CD4-positive, alpha-beta memory T cell (primary cell): ENCODE measurements at places on chromosomes 12 and 14.
A peak's percentile ranks its signal among the peaks of the same experiment; 100 is the strongest.

GRCh38 chr14:73245480-73246325, 8.4 kb downstream of the PAPLN start:
- no peak for DNase-seq

- no peak for DNase-seq
Measured at GRCh38 chr12:132398386-132398991, 69.1 kb upstream of the GALNT9 start.

- DNase-seq = no peak
Measured at GRCh38 chr12:103833891-103834290, 7.1 kb downstream of the NT5DC3 start.

GRCh38 chr14:72545411-72546311, 348.2 kb downstream of the DPF3 start:
- DNase-seq = no peak

- no peak for DNase-seq
Measured at GRCh38 chr12:91947459-91947858, 198.2 kb downstream of the BTG1 start.

- DNase-seq = no peak
Measured at GRCh38 chr12:122992386-122992785, 11.9 kb downstream of the ARL6IP4 start.

DNA sequence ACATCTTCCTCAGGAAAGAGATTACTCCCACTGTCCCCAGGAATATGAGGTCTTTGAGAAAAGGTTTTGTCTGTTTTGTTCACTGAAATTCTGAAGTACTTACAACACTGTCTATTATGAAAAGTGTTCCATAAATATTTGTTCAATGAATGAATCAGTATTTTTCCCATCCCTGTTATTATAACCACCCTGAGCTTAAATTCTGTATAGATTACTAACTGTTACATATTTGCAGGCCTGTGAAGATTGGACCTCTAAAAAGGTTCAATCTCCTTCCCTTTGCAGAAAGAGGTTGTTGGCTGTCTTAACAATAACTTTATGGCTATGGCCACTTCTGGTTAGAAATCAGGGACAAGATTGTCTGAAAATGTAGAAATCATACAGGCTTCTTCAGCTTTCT, 174.5 kb upstream of the NPAS3 start:
- DNase-seq = no peak

- DNase-seq = no peak
Measured at GRCh38 chr12:46299851-46300250, 31.0 kb upstream of the SLC38A1 start.

- no peak for DNase-seq
Measured at GRCh38 chr14:79613625-79614024, 597.7 kb downstream of the DIO2 start.

- DNase-seq = no peak
Measured at GRCh38 chr12:81094718-81095360, 17.0 kb downstream of the ACSS3 start.

GRCh38 chr12:15794196-15794595, 5.0 kb upstream of the EPS8 start:
- no peak for DNase-seq

- no peak for DNase-seq
Measured at GRCh38 chr12:108670066-108670631, 36.5 kb upstream of the SELPLG start.

DNA sequence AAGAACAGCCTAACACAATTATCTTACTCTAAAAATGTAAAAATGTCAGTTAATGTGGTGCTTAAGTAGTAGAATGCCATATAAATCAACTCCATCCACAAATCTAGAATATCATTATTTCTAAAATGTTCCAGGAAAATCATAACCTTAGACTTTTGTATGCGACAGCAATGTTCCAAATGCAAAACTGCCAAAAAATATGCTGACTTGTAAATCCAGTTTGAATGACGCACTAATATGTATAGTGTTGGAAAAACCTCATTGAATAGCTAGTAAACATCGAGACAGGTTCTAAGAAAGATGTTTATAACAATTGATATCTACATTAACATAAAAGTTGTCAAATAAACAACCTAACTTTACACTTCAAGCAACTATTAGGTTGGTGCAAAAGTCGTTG, 469.1 kb upstream of the PRICKLE1 start:
- no peak for DNase-seq

DNA sequence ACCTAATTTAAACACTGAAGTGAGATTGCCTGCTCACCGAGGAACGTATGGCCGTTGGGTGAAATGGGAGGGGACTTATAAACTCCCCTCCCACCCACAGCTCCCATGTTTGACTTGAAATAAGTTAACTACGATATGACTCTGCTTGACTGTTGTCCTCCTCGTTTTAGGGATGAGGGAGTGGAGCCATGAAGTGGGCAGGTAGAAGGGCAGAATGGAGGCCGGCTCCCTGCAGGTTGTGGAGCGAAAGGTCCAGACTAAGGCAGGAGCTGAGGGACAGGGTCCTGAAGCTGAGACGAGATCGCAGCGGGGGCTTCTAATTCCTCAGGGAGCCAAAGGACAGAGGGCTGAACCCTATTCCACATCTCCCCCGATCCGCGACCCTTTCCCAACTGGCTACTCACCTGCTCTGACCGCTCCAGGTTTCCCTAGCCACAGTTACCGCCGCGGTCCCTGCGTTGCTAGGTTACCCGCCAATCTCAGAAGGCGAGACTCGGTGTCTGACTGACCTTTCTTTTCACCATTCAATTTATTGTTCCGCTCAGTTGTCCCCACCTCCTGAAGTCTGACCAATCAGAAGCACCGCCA, 577 bp upstream of the TPCN1 start:
- no peak for DNase-seq

DNA sequence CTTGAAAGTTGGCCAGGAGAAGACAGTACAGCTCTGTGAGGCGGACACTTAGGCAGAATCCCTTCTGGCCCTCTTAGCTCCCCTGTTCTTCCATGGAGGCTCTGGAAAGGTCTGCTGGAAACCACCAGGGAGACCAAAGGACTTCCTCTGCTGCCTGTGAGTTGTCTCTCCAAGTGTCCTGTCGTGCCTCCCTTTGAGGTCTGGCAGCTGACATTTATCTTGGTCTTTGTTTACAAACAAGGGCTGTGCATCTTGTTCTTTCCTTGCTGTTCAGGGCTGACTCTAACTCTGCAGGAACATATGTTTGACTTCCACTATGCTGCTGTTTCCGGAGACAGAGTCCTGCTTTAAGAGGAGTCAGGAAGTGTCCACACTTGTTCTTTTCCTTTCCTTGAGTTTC, 159.9 kb upstream of the FRMD6 start:
- DNase-seq = no peak

DNA sequence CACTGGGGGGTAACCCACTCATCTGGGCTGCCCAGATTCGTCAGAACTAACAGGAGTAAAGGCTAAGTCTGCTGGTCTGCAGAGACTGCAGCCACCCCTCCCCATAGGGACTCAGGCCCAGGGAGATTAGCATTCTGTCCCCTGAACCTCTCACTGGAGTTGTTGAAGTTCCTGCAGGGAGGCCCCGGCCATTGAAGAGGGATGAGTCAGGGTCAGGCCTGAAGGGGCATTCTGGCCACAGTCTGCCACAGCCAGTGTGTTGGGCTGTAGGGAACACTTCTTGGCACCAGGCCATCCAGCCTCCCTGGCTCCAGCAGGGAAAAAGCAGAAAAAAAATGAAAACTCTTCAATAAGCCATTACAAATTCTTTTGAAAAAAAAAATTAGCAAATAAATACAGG, 35.3 kb downstream of the KLRK1 start:
- DNase-seq = no peak

- DNase-seq = peak; percentile 59
Measured at GRCh38 chr12:14723763-14724162, 27.4 kb upstream of the GUCY2C start.

GRCh38 chr14:76194327-76194726, 42.6 kb downstream of the GPATCH2L start:
- DNase-seq = no peak

DNA sequence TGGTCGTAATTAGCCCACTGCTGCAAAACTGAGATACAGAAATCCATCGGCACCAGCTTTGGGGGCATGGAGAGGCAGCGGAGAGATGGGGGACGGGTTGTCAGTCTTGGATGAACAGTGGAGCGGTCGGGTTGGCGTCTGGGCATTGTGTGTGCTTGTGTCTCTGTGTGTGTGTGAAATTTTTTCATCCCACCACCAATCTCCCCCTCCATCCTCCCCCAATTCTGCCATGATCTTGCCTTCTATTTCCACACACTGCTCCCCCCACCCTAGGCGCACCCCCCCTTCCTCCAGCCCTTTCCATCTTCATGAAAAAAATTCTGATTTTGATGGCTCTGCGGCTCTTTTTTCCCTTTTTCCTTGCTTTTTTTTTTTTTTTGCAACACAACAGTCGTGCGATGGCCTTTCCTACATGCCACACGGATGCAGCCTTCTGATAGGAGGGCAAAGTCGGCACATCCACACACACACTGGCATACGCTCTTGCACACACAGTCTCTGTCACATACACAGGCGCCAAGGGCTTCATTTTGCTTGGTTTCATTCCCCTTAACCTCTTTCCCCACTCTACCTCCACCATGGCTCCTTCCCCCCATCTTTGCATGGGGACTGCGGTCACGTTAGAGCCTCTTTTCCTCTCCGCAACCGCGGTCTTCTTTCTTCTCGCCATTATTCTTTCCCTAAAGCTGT, 3.3 kb downstream of the NRXN3 start:
- no peak for DNase-seq

DNA sequence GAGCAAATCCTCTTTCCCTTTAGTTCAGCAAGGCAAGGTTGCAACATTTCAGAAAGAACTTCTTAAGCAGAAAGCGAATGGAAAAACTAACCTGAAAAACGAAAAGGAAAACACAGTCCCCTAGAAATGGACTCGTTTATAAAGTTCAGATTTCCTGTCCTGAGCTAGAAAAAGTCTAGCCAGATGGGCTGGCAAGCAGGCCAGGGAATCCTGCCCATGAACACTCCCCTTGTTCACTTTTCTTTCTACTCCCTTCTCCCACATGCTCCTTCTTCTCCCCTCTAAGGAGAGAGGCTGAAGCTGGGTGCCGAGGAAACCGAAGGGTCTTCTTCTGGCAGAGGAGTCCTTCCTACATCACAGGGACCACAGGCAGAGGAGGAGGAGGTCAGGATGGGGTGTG, 27.1 kb downstream of the LTBP2 start:
- DNase-seq = no peak

- DNase-seq = peak; percentile 41
Measured at GRCh38 chr12:127108360-127109215, 1158.4 kb upstream of the TMEM132C start.

- no peak for DNase-seq
Measured at GRCh38 chr12:43132291-43132690, 419.7 kb downstream of the ADAMTS20 start.

- no peak for DNase-seq
Measured at GRCh38 chr12:25644979-25645378, 91.9 kb upstream of the LMNTD1 start.

- no peak for DNase-seq
Measured at GRCh38 chr12:88299567-88300101, 157.5 kb downstream of the TMTC3 start.

- DNase-seq = no peak
Measured at GRCh38 chr14:66085224-66085623, 400.9 kb upstream of the CCDC196 start.

- no peak for DNase-seq
Measured at GRCh38 chr14:80364274-80364673, 153.0 kb upstream of the DIO2 start.

DNA sequence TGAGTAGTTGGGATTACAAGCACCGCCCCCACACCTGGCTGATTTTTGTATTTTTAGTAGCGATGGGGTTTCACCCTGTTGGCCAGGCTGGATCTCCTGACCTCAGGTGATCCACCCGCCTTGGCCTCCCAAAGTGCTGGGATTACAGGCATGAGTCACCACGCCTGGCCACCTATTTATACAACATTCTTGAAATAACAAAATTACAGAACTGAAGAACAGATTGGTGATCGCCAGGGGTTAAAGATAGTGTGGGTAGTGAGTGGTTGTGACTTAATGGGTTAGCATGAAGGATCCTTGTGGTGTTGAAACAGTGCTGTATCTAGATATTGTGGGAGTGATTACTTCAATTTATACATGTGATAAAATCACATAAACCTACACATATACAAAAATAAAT, 7.4 kb downstream of the GLIPR1L1 start:
- DNase-seq = no peak

GRCh38 chr14:22836301-22837113, at the start of gene MMP14:
Gene MMP14, plus strand, starts transcription at chr14:22836585. Its CDS starts 233 bp downstream, at chr14:22836818.
- no peak for DNase-seq

GRCh38 chr14:100406505-100407131, 83.5 kb downstream of the SLC25A47 start:
- peak; percentile 17 for DNase-seq
